ENCODE measurements at places on chromosomes 13 and 19.
A peak's percentile ranks its signal among the peaks of the same experiment; 100 is the strongest.

DNA sequence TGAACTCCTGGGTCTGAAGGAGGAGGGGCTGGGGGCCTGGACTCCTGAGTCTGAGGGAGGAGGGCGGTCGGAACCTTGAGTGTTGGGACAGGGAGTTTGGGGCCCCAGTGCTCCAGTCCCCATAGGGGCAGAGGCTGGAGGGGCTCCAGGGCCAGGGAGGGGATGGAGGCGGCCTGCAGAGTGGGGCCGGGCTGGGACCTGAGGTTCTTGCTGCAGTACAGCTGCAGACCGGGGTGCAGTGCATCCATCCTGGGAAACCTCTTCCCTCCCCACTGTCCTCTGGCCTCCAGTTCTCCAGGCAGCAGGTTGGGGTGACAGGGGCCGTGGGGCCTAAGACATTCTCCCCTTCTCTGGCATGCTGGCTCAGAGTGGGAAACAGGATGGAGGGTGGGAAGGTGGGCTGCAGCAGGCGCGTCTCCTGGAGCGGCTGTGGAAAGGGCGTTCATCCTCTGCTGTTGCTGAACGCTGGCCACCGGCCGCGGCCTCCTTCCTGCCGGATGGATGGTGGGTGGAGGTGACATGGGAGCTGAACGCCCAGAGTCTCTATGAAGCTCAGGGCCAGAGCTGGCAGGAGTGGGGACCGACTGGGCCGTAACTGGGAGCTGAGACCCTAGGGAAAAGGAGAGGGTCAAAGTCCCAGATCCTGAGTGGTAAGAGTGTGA lies 1.6 kb downstream of the BRSK1 start:
- DNase-seq, result no peak

DNA sequence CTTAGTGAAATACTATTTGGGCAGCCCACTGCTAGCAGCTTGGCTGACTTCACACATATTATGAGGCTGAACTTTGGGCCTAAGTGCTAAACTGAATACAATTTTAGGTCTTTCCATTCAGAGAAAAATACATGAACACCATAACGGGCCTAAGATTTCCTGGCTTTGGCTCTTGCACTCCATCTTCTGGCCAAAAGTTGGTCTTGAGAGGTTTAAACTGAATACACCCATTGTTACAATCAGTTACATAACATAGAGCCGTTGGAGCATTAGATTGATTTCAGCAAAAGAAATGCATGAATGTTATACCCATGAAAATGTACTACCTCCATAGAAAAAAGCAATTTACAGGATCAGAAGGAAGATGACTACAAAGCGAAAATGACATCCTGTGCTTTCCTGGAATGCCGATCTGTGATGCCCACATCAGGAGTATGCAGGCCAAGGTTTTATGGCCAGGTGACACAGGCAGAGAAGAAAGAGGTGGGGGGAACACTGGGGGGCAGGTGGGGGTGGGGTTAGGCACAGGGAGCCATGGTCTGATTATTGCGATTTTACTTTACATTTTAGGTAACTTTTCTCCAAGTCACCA lies 11.1 kb upstream of the SHISA2 start:
- peak; percentile 43 for DNase-seq

DNA sequence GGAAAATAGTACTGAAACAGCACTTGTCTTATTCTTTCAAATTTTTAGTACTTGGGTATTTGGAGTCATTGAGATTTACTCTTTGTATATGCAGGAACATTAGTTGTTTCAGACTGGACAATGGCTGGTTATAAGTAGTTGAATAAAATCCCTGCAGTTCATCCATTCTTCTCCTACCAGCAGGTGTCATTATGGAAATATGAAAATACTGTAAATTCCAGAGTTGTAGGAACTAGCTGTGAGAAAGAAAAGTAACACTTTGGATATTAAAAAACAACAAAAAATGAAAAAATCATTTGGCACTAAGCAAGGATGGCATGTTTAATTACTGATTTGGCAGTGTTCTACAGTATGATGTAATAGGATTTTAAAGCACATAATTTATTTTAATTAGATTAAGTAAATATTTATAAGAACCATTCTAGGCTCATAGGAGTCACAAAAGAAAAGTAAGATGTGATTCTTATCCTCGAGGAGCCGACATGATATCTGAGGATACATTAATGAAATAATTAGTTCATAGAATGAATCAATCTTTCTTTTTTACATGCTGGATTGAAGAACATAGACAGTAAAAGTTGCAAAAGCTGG lies 155.3 kb downstream of the KCNRG start:
- no peak for DNase-seq

DNA sequence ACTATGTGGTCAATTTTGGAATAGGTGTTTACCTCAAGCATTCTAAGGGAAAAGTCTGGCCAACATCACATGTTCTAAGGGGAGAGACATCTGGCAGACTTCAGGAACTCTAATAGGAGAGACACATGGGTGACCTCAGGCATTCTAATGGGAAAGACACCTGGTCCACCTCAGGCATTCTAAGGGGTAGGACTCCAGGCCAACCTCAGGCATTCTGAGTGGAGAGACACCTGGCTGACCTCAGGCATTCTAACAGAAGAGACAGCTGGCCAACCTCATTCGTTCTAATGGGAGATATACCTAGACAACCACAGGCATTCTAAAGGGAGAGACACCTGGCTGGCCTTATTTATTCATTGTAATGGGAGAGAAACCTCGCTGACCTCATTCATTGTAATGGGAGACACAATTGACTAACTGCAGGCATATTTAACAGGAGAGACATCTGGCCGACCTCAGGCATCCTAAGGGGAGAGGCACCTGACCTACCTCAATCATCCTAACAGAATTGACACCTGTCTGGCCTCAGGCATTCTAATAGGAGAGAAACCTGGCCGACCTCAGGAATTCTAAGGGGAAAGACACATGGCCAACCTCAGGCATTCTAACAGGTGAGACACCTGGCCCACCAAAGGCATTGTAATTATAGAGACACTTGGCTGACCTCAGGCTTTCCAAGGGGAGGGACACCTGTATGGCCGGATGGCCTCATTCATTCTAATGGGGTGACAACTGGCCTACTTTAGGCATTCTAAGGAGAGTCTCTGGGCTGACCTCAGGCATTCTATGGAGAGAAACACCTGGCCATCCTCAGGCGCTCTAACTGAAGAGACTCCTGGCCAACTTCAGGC lies 1346.8 kb downstream of the UQCRFS1 start:
- DNase-seq, result no peak

DNA sequence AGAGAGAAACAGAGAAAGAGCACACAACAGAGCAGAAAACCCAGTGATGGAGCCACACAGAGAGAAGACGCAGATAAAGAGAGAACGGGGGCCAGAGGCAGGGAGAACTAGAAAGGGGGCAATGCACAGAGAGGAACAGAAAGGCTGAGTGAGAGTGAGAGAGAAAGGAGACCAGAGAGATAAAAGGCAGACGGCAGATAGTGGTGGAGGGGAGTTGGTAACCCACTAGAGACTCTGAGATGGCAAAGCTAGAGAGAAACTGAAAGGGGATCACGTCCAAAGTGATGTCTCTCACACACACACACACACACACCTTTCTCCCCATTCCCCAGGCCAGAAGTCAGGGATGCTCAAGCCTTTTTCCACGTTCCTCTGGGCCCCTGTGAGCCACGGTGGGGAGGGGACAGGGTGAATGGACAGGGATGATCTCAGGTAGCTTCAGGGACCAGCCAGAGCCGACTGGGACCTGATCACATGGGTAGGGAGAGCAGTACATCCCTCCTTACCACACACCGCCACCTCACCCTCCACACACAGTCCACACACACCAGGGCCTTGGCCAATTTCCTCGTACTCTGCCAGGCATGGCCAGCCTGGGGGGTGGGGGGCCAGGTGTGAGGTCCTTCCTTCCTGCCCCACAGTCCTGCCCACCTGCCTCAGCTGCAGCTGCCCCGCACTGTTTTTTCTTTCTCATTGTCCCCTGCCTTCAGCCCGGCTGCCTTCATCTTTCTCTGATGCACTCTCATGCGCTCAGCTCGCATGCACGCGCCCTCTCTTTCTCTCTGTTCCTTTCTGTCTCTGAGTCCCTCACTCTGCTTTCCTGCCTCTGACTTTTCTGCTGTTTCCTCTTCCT lies 22.5 kb upstream of the POU2F2 start:
- DNase-seq, result no peak

GRCh38 chr19:1590641-1591397 lies 1.8 kb downstream of the MBD3 start:
- DNase-seq, result peak; percentile 49

GRCh38 chr19:15284896-15285295 lies 47.4 kb downstream of the BRD4 start:
- DNase-seq, result no peak

GRCh38 chr19:4064496-4065260 lies 2.0 kb downstream of the ZBTB7A start:
- DNase-seq, result peak; percentile 53

DNA sequence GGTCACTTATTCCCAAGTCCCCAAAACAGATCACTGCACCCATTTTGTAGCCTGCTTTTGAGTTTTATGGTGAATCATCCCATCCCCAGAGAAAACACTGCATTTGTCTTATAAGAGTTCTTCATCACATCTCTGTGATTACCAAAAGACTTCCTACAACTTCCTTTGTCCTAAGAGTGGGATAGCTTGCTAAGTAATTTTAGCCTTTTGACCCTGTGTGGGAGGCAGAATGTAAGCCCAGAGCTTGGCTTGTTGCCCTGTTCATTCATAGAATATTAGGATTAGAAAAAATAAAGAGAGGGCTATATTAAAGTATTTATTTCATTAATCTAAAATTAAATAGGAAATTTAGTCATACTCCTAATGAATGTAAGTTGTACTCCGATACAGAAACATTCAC lies 213.3 kb downstream of the MZT1 start:
- DNase-seq, result no peak
